IMR-90 (cell line): ENCODE measurements at places on chromosomes 16 and 17.

- peaks cover 6% of the 10 kb centered on the region for H3K4me1 ChIP-seq
- H3K27me3 ChIP-seq = 0 out of 2 replicates have a peak, but pooled peaks cover 2% of the 10 kb centered on the region
- no peak for DNase-seq
- 0 out of 2 replicates have a peak, but pooled peaks cover 4% of the 10 kb centered on the region for H3K36me3 ChIP-seq
- no peak overlapping the region for H3K27ac ChIP-seq
Observed at GRCh38 chr16:30694926-30695693, 3.9 kb upstream of the SRCAP start.

- H3K4me1 ChIP-seq = no peaks in the 10 kb centered on the region
- H3K27ac ChIP-seq = no peak overlapping the region
- no peaks in the 10 kb centered on the region for H3K27me3 ChIP-seq
- H3K4me3 ChIP-seq = no peak overlapping the region
- H3K36me3 ChIP-seq = no peaks in the 10 kb centered on the region
Observed at GRCh38 chr16:54443352-54443751, 156.8 kb upstream of the IRX3 start.

- H3K4me3 ChIP-seq = no peak within 1 kb of the TSS
- H3K36me3 ChIP-seq = no peaks in the 10 kb centered on the region
- no peaks in the 10 kb centered on the region for H3K27me3 ChIP-seq
- peak; percentile 59 for DNase-seq
- H3K4me1 ChIP-seq = no peaks in the 10 kb centered on the region
Observed at GRCh38 chr16:72172105-72173034, at the start of gene PMFBP1. Gene PMFBP1, minus strand, starts transcription at chr16:72172155. Its CDS starts 947 bp downstream, at chr16:72171208.

DNA sequence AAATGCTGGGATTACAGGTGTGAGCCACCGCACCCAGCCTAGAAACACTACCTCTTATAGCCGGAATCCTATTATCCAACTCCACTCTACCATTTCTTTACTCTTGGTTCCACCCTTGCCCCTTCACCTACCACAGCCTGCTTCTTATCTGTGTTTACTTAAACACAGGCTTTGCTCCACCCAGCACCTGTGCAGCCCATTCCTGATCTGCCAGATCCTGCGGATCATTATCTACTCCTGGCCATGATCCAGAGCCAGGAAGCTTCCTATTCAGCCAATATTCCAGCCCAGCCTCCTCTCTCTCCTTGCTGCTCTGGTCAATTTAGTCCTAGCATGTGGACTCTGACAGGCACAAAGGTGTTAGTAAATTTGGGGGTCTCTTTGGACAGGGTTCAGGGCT lies 98.8 kb upstream of the MED13 start:
- no peaks in the 10 kb centered on the region for H3K4me1 ChIP-seq
- H3K27me3 ChIP-seq = no peaks in the 10 kb centered on the region; the same call in 1 of the 2 replicates
- H3K4me3 ChIP-seq = no peak overlapping the region
- no peaks in the 10 kb centered on the region for H3K36me3 ChIP-seq
- no peak for DNase-seq
- H3K27ac ChIP-seq = no peak overlapping the region

DNA sequence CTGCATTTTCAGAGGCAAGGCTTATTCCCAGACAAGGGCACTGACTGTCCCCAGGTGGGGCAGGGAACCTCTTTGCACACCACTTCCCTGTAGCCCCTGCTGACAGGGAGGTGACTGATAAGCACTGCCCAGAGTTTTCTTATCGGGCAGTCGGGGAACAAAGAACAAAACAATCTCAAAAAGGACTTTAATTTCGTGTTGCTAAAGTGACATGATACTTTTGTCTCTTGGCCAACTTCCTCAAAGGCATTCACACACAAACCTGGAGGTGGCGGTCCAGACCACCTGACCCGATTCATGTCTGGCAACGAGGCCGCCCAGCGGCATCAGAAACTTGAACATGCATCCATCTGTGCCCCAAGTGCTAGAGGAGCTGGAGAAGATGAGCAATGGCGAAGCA lies 28.9 kb downstream of the ZDHHC7 start:
- H3K4me1 ChIP-seq = peaks cover 33% of the 10 kb centered on the region
- H3K27me3 ChIP-seq = no peaks in the 10 kb centered on the region
- DNase-seq = no peak

GRCh38 chr17:59370593-59371299 lies 39.3 kb downstream of the YPEL2 start:
- no peak overlapping the region for H3K4me3 ChIP-seq
- H3K4me1 ChIP-seq = peaks cover 32% of the 10 kb centered on the region
- H3K27me3 ChIP-seq = no peaks in the 10 kb centered on the region
- no peak for DNase-seq

- H3K27me3 ChIP-seq = no peaks in the 10 kb centered on the region
- H3K36me3 ChIP-seq = peaks cover 19% of the 10 kb centered on the region
- peaks cover 31% of the 10 kb centered on the region for H3K4me1 ChIP-seq
- H3K4me3 ChIP-seq = no peak overlapping the region
- peak; percentile 95 for DNase-seq
Observed at GRCh38 chr16:16004314-16004749, 54.9 kb downstream of the ABCC1 start.

DNA sequence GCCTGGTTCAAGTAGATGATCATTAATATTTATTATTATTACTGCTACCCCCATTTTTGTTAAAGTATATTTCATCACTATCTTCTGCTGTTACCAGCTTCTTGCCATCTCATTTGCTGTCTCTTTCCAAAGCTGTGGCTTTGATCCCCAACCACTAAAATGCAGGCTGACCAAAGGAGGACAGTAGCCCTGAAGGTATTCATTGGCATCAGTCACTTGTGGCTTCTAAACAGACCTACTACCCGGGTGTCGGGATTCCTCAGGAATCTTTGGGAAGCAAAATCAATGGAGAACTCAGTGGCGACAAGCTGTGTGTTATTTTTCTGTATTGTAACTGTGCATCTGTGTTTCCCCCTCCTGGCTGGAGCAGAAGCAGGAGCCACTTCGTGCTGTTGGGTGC lies 379.2 kb upstream of the ERCC4 start:
- H3K36me3 ChIP-seq = no peaks in the 10 kb centered on the region
- no peak overlapping the region for H3K4me3 ChIP-seq
- DNase-seq = no peak
- no peaks in the 10 kb centered on the region for H3K27me3 ChIP-seq
- H3K4me1 ChIP-seq = no peaks in the 10 kb centered on the region

DNA sequence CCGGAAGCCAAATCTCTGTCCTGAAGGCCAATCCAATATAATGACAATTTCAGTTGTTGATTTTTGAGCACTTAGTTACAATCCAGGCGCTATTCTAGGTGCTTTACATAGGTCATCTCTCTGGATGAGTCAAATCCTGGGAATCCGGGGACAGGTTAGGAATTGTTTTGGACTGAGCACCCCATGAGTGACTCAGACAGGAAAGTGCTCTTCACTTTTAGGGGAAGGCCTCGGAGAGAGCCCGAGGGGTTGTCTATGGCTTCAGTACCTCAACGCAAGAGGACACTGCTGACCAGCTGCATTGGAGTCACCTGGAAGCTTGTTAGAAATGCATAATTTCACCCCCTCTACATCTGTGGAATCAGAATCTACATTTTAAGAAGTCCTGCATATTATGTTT lies 108.8 kb downstream of the IRX5 start:
- no peak for DNase-seq
- no peaks in the 10 kb centered on the region for H3K36me3 ChIP-seq
- no peak overlapping the region for H3K27ac ChIP-seq
- H3K4me3 ChIP-seq = no peak overlapping the region
- no peaks in the 10 kb centered on the region for H3K4me1 ChIP-seq
- H3K27me3 ChIP-seq = no peaks in the 10 kb centered on the region

GRCh38 chr17:81288715-81289114 lies 6.4 kb downstream of the SLC38A10 start:
- no peaks in the 10 kb centered on the region for H3K27me3 ChIP-seq
- peaks cover 3% of the 10 kb centered on the region; the same call in 1 of the 2 replicates for H3K4me1 ChIP-seq
- H3K36me3 ChIP-seq = peaks cover 32% of the 10 kb centered on the region
- no peak overlapping the region for H3K27ac ChIP-seq
- no peak overlapping the region for H3K4me3 ChIP-seq

- H3K4me1 ChIP-seq = peaks cover 6% of the 10 kb centered on the region
- peak; percentile 29 for DNase-seq
- no peak overlapping the region for H3K27ac ChIP-seq
Observed at GRCh38 chr17:49454050-49454449, 39.4 kb upstream of the PHB1 start.

- no peak overlapping the region for H3K4me3 ChIP-seq
- H3K36me3 ChIP-seq = peaks cover 43% of the 10 kb centered on the region
- no peak for DNase-seq
- peaks cover 5% of the 10 kb centered on the region; the same call in 1 of the 2 replicates for H3K4me1 ChIP-seq
Observed at GRCh38 chr17:45114117-45114932, 18.0 kb downstream of the PLCD3 start.

GRCh38 chr16:58307583-58308312 lies 12.9 kb upstream of the PRSS54 start:
- no peak for DNase-seq
- no peaks in the 10 kb centered on the region for H3K36me3 ChIP-seq
- H3K4me1 ChIP-seq = no peaks in the 10 kb centered on the region
- H3K27me3 ChIP-seq = no peaks in the 10 kb centered on the region

- peak; percentile 96 for DNase-seq
- H3K4me3 ChIP-seq = no peak overlapping the region
- peak overlapping the region; percentile 23 for H3K27ac ChIP-seq
Observed at GRCh38 chr16:64910356-64910755, 211.5 kb downstream of the CDH11 start.

DNA sequence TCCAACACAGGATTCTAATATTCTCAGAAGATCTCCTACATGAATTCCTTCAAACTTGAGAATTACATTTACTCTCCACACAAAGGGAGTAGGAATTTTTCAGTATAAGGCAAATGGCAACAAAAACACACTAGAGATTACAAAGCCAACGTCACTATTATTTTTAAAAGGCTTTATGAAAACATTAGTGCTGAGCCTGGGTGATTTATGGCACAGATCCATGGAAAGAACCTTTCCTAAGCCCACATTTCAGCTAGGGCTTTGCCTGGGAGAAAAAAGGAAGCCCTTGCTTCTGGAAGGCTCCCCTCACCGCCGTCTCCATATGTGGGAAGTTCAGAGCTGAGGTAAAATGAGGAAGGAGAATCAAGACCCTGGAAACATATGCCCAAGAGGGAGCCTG lies 499.4 kb upstream of the HSBP1 start:
- peaks cover 2% of the 10 kb centered on the region; the same call in 1 of the 2 replicates for H3K4me1 ChIP-seq
- H3K4me3 ChIP-seq = no peak overlapping the region
- no peak overlapping the region for H3K27ac ChIP-seq
- H3K27me3 ChIP-seq = no peaks in the 10 kb centered on the region
- peak; percentile 31 for DNase-seq

DNA sequence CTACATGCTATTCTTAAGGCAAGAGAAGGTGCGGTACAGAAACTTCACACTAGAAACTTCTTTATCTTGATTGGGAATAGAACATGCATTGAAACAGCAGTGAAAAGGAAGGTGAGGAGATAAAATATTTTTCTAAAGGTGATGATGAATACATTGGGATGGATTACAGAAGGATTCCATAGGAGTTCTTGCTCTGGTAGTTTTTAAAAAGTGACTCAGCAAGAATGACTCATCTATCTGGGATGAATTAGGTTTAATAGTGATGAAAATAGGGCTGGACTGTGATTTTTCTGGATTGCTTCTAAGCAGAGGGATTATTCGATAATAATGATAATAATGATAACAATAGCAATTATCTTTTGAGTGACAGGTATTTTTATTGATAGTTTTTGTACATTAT lies 65.6 kb upstream of the HS3ST4 start:
- no peak overlapping the region for H3K4me3 ChIP-seq
- H3K4me1 ChIP-seq = no peaks in the 10 kb centered on the region
- no peak for DNase-seq
- H3K27me3 ChIP-seq = no peaks in the 10 kb centered on the region
- H3K27ac ChIP-seq = no peak overlapping the region
- H3K36me3 ChIP-seq = no peaks in the 10 kb centered on the region

DNA sequence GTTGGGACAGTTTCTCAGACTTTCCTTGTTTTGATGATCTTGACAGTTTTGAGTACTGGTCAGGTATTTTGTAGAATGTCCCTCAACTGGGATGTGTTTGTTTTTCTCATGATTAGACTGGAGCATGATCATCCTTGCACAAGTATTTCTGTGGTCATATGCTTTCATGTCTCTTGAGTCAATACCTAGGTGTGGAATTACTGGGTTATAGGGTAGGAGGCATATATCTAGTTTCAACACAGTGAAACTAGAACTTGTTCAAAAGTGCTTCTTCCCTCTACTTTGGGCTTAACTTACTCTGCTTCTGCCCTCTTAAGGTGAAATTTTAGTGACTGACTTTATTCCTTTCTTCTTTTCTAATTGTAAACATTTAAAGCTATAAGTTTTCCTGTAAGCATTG lies 30.1 kb downstream of the IKZF3 start:
- no peak overlapping the region for H3K4me3 ChIP-seq
- H3K4me1 ChIP-seq = no peaks in the 10 kb centered on the region
- no peak overlapping the region for H3K27ac ChIP-seq
- peaks cover 4% of the 10 kb centered on the region for H3K27me3 ChIP-seq
- H3K36me3 ChIP-seq = no peaks in the 10 kb centered on the region

- peaks cover 3% of the 10 kb centered on the region for H3K4me1 ChIP-seq
- no peak for DNase-seq
- peaks cover 46% of the 10 kb centered on the region for H3K36me3 ChIP-seq
- no peak overlapping the region for H3K27ac ChIP-seq
- no peaks in the 10 kb centered on the region for H3K27me3 ChIP-seq
Observed at GRCh38 chr17:82926716-82927115, 86.9 kb upstream of the ZNF750 start.

- no peak overlapping the region for H3K4me3 ChIP-seq
- no peaks in the 10 kb centered on the region for H3K4me1 ChIP-seq
- no peaks in the 10 kb centered on the region for H3K27me3 ChIP-seq
- no peak for DNase-seq
Observed at GRCh38 chr16:27505297-27506236, 44.1 kb downstream of the GTF3C1 start.

- H3K27me3 ChIP-seq = no peaks in the 10 kb centered on the region
- DNase-seq = peak; percentile 61
- H3K4me1 ChIP-seq = peaks cover 31% of the 10 kb centered on the region
- H3K4me3 ChIP-seq = peak within 1 kb of the TSS; percentile 58
- H3K36me3 ChIP-seq = peaks cover 20% of the 10 kb centered on the region
Observed at GRCh38 chr17:76710863-76711611, at the start of gene MXRA7. Gene MXRA7, minus strand, starts transcription at chr17:76710965. Its CDS starts 19 bp downstream, at chr17:76710946.

DNA sequence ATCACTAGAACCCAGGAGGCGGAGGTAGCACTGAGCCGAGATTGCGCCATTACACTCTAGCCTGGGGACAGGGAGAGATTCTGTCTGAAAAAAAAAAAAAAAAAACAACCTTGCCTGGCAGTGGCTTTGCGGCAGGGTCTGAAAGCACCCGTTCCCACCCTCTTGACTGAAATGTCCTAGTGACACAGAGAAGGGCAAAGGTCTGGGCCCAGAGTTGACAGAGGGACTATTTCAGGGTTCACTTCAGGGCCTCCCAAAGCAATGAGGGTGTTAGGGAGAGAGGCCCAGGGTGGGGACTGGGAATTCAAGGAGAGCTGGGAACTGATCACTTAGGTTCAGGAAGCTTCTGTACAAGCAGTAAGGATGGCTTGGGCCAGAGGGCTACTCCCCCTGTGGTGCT lies 13.8 kb upstream of the CDRT15L2 start:
- H3K27ac ChIP-seq = no peak overlapping the region
- H3K36me3 ChIP-seq = no peaks in the 10 kb centered on the region
- no peaks in the 10 kb centered on the region for H3K4me1 ChIP-seq
- H3K27me3 ChIP-seq = peaks cover 6% of the 10 kb centered on the region; the same call in 1 of the 2 replicates
